ENCODE measurements at places on chromosomes 7 and 10. TPM values are rescaled to one million over a fixed set of nuclear protein-coding genes. Genes with fewer than 3 reads are reported as not detected.

DNA sequence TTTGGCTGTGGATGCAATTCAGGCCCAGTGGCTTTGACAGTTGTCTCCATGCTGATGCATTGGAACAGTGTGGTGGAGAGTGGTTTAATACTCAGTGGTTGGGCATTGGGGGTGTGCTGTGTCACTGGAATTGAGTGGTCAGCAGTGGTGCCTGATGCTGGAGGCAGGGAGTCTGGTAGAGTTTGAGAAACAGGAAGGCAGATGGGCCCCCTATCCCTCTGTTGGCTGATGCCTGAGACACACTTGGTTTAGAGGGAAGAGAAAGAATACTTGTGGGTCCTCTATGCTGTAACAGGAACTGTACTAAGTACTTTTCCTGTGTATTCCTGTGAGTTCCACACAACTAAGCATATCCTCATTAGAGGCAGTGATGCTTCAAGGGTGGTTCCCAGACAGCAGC is 55.4 kb downstream of the EEPD1 start:
- DNase-seq = peak; percentile 13

GRCh38 chr7:18846765-18847215 is 270.6 kb downstream of the TWIST1 start:
- DNase-seq = no peak

DNA sequence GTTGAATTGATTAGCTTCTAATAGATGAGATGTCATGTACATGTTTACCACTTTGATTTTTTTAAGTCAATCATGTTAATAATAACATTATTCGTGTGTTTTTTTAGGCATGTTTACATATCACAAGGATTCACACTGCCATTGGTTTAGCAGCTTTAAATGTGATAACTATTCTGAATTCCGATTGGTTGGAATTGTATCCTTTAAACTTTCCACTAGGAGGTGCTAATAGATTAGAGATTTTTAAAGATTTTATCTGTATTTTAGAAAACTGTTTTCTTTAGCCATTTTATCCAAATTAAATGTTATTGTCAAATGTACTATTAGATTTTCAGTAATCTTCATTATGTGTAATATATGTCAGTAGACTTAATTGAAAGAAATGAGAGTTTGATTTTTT is 83.2 kb downstream of the HECTD2 start:
- DNase-seq = peak; percentile 70

- DNase-seq = no peak
These were observed 188.8 kb upstream of the POT1 start for GRCh38 chr7:125118444-125118843.

DNA sequence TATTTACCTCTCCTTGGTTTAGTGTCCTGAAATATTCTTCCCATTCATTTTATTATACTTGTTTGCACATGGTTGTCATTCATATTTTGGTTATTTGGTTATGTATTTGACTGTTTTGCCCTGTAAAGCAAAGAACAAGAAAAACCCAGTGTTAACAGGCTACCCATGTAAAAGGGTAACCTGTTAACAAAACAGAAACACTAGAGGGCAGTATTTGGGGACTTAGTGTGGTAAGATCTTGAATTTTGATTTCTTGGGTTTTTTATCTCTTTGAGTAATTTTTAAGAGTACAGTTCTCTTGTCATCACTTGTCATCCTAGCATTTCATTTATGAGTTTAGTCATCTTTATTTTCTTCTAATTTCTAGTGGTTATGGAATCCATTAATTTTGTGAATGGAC is 51.3 kb downstream of the POLL start:
- DNase-seq = peak; percentile 39

DNA sequence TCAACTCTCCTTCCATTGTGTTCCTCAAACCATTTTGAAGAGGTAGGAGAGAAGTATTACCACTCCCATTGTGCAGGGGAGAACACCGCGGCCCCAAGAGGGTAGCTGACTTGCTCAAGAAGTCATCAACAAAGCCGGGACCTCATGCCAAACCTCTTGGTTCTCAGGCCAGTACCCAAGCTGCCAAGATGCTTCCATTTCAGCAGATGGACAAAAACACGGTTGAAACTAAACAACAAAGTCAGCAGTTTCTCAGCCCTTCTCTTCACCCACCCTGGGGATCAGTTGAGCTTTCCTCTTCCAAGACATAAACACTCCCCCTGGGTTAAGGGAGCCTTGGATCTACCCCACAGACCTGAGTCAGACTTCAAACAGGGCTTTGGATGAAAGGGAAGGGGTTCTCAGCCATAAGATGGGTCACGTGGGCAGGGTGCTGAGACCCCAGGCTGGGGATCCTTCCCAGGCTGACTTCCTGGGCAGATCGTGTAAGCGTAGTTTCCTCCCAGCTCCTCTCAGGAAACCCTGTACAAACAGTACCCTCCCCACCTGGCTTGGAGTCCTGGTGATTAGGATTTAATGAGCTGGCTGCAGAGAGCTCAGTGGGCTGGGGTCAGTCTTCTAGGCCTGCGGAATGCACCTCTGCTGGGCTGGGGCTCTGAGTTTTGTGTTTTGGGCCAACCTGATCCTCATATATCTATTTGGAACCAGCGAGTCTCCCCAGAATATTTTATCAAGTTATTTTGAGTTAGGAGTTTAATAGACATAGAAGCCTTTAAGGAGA is 27.3 kb downstream of the EMX2 start:
- DNase-seq = no peak

GRCh38 chr7:154680894-154681659 is 321.8 kb downstream of the PAXIP1 start:
- no peak for DNase-seq

GRCh38 chr7:129780257-129780973 is 168.9 kb downstream of the NRF1 start:
- no peak for DNase-seq

- no peak for DNase-seq
These were observed 53.9 kb downstream of the PRTFDC1 start for GRCh38 chr10:24898501-24898900.

DNA sequence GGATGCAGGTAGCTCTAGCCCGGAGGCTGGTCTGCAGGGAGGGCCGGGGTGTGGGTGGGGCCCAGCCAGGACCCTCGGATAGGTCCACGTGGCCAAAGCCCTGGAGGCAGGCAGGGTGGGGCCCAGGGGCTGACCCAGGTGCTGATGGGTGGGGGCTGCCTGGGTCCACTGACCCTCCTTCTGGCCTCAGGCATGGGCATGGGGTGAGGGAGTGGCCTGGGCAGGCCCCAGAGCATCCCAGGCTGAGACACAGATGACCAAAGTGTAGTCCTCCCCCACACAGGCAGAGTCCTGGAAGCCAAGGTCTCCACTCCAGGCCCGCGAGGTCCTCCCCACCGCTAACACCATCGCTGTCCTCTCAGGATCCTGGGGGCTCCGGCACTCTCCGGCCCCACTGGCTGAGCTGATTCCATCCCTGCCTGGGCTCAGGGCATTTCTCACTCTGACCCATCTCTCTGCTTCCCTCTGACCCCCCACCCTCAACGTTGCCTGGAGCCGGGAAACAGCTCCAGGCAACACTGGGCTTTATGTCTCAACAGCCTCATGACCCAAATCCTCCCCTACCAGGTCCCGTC is 20.7 kb upstream of the PPP2R2D start:
- no peak for DNase-seq

GRCh38 chr7:14888962-14889361 is 13.6 kb downstream of the DGKB start:
- no peak for DNase-seq

GRCh38 chr7:105599551-105599950 is 18.3 kb upstream of the EFCAB10 start:
- DNase-seq = peak; percentile 33

GRCh38 chr10:70355051-70356021 is 27.1 kb downstream of the LRRC20 start:
- peak; percentile 92 for DNase-seq

DNA sequence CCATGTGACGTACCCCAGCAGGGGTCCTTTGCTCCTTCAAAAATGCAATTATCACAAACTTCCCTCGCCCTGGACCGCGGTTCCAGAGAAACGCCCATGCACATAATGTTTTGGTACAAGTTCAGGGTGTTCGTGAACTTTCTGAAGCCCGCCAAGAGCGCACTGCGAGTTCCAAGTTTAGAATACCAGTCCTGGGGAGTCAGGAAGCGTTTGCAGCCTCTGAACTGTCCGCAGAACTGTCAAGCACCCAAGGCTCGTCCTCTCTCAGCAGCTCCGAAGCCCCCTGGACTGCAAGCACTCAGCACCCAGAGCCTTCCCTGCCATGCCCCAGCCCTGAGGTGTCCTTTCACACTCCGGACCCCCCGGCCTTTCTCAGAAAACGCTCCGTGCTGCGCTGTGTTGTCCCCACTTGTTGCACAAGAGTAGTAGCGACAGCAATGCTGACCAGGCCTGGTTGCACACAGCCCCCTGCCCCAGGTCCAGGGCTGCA is 30.3 kb downstream of the CALML3 start:
- no peak for DNase-seq

- DNase-seq = no peak
These were observed 21.9 kb downstream of the ATXN7L1 start for GRCh38 chr7:105854498-105854897.

PRRT4 gene
- not detected for total RNA-seq

LEP gene
- not detected for total RNA-seq

SNX13 gene
- 51.8 TPM for total RNA-seq

ENKUR gene
- under 0.01 TPM for total RNA-seq

TOMM7 gene
- total RNA-seq = 135 TPM
